ENCODE measurements at places on chromosomes 16 and 17. TPM values are rescaled to one million over a fixed set of nuclear protein-coding genes. Genes with fewer than 3 reads are reported as not detected.

HCRT gene
- not detected for total RNA-seq

CCL7 gene
- not detected for total RNA-seq

DERL2 gene
- total RNA-seq = 6.3 TPM

TMEM88 gene
- 16.1 TPM for total RNA-seq

RAMP2 gene
- 55.8 TPM for total RNA-seq

DNA sequence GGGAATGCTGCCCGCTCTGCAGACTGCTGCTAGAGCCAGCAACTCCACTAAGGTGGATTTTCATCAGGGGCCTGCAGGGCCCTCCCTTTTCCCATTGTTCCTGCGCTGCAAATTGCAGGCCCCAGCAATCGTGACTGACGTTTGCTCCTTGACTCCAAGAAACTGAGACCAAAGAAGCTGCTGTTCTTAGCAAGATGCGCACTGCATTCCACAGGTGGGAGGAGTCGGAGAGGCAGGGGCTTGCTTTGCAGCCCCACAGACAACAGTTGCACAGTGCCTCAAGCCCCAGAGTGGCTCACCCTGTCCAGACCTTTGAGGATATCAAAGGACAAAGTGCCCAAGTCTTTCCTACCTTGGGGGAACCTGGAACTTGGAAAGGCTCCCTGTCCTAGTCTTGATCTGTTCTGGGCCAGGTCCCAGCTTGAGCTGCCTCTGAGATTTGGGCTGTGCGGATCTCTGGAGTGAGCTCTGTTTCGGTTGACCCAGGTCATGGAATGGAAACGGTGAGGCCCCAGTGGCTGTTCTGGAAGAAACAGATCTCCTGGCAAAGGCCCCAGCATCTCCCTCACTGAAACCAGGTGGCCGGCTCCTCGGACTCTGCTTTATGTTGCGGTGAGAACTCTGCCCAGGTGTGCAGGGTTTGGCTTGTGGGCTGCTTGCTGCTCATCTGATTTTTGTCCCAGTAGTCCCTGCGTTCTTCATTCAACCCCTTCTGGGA, 24.9 kb downstream of the PLCD3 start:
- DNase-seq = no peak
- H3K4me3 ChIP-seq = no peak overlapping the region
- no peaks in the 10 kb centered on the region for H3K27me3 ChIP-seq
- no peak overlapping the region for H3K27ac ChIP-seq
